ENCODE measurements at places on chromosomes 16 and 17. TPM values are rescaled to one million over a fixed set of nuclear protein-coding genes. Genes with fewer than 3 reads are reported as not detected.

DNA sequence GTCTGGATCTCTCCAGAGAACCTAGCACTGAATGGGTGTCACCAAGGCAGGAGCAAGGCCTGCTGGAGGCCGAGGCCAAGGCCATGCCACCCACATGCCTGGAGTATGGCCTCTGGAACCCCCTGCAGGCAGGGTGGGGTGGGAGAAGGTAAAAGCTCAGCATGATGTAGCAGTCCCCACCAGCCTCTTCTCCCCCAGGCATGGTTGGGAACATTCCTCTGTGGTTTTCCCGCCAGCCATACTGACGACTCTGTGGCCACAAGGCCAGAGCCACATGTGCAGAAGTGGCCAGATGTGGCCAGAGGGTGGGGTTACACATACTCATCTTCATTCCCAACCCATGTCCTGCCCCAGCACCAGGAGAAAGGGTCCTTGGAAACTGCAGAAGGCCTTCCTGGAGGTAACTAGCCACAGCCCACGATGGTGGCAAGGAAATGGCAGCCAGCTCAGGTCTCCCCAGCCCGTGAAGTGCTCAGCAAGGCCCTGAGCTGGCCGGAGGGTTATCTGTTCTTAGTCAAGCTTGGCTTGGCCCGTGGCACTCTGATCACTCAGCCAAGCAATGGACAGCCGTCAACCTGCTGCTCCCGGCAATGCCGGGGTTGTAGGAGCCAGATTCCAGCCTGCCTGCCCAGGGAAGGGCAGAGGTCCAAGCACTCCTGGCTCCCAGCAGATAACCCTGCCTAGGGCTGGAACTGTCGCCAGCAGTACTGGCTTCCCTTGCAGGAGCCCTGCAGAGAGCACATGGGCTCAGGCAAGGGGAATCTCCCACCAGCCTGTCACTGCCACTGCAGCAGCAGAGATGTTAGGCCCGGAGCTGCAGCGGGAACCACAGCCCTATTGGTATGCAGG lies 26.1 kb downstream of the HDAC5 start:
- no peak for DNase-seq

- DNase-seq: no peak
These were observed 3.1 kb upstream of the CPD start for GRCh38 chr17:30375661-30376060.

DNA sequence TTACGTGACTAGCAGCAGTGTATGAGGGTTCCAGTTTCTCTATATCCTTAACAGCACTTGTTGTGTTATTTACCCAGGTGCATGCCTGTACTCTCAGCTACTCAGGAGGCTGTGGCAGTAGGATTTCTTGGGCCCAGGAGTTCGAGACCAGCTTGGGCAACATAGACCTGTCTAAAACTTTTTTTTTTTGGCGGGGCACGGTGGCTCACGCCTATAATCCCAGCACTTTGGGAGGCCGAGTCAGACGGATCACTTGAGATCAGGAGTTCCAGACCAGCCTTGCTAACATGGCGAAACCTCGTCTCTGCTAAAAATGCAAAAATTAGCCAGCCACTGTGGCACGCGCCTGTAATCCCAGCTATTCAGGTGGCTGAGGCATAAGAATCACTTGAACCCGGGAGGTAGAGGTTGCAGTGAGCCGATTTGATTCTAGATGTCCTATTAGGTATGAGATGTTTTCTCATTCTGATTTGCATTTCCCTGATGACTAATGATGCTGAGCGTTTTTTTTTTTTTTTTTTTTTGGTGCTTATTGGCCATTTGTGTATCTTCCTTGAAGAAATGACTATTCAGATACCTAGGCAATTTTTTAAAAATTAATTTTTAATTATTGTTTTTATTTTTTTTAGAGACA lies 13.4 kb downstream of the CASC3 start:
- DNase-seq: no peak

GRCh38 chr17:17509601-17510425 lies 13.6 kb upstream of the RASD1 start:
- DNase-seq: no peak

DNA sequence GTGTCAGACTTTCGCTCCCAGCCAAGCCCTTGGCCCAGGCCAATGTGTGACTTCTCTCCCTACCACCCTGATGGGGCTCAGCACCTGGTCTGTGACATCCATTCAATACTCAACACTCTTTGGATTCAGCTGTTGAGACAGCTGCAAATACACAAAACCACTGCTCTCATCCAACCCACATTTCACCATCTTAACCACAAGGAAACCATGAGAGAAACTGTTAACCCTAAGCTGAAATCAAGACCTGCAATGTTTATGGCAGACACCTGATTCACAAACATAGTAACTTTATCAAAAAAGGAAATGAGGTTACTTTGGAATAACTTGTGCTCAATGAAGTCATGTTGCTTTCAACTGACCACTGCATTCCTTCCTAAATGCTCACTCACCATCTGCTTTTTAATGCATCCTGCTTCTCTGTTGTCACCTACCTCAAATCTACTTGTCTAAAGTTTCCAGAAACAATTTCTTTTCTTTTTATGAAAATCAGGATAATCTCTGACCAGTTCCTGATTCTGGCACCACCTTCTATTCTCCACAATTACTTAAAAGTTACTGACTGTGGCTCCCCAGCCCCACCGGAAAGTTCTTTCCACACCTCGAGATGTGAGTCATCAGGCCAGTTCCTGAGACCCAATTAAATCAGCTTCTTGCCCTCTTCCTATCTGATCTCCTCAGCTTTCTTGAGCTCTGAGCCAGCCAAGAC lies 88.2 kb downstream of the NOG start:
- no peak for DNase-seq

DNA sequence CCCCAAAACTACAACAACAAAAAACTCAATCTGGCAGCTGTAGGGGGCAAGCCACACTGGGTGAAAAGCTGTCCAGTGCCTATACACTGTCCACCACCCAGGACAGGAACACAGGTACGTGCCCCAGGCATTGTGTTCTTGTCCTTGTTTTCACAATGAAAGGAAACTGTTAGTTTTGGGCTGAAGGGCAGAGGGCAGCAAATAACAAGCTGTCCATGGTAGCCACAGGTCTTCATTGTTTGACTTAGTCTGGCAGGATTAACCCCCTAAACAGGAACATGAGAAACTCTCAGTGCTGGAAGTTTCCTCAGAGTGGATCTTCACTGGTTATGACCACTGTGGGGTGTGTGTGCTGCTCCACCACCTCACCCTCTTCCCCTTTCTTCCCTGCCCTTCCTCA lies 224.6 kb upstream of the N4BP1 start:
- DNase-seq: no peak

DNA sequence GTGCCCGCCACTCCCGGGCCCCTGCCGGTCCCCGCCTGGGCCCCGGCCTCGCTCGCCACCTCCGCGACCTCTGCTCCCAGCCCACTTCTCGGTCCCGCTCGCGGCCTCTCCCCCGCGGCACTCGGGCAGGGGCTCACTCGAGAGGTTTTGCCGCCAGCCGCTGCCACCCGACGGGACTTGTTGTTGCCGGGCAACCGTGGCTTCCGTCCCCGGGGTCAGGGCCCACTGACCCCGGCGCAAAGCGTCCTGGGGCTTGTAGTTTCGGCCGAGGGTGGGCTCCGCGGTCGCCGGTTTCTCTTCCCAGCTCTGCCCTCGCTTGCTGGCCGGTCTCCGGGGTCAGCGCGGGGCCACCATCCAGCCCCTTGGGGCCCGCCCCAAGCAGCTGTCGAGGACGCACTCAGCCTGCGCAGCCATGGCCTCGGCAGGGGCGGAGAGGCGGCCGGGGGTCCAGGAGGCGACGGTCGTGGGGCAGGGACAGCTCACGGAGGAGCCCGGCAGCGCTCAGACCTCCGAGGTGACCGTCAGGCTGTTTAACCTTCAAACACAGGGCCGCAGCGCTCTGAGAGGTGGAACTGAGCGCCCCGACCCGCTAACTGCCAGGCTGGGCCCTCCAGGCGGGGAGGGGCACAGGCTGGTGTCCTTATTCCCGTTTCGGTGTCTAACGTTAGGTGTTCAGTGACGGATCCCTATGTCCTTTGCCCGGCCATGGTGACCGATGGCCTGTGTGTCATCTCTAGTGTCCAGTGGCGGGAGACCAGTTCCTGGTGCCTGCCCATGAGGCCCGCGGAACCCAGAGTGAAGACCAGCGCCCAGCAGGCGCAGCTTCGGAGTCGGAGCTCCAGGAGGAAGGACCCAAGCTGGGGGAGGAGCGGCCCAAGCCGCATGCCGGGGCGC lies at the start of the genes C16orf86 and ENKD1:
Gene C16orf86, plus strand, starts transcription at position 256 of the 894 bp plus-strand sequence. Its CDS starts 157 bp downstream, at position 413.
Gene ENKD1, minus strand, starts transcription at position 192 of the 894 bp plus-strand sequence. CDS start 308 bp downstream, outside the sequence.
- DNase-seq: peak; percentile 94

- DNase-seq: no peak
These were observed 17.1 kb downstream of the LIG3 start for GRCh38 chr17:34997355-34997862.

DNA sequence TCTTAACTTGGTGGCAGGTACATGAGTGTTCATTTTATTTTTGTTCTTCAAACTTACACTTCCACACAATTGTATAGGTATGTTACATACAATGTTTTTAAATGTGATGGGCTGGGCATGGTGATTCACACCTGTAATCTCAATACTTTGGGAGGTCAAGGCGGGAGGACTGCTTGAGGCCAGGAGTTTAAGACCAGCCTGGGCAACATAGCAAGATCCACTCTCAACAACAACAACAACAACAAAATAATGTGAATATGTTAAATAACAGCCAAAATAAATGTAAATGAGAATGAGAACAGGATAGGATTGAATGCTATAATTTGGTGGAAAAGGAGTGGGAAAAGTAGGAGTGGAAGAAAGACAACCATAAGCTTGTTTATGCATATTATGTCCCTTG lies 2.6 kb downstream of the NSMCE1 start:
- DNase-seq: no peak

DNA sequence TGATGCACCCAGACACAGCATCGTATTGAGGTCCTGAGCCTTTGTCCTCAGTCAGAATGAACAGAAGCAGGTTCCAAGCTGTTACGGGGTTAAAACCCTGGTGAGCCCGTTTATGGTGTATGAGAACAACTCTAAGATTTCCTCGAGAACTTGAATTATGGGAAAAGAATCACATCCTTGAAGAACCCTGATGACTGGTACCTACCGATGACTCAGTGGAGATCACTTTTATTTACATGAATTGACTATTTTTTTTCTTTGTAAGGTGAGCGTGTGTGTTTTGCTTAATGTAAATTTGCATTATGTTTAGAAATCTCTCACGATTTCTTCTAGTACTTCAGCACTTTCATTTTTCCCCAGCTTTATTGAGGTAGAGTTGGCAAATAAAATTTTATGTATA lies 3.3 kb upstream of the KRTAP4-4 start:
- no peak for DNase-seq

GRCh38 chr17:48544349-48545021 lies 424 bp downstream of the HOXB2 start:
- peak; percentile 81 for DNase-seq

DNA sequence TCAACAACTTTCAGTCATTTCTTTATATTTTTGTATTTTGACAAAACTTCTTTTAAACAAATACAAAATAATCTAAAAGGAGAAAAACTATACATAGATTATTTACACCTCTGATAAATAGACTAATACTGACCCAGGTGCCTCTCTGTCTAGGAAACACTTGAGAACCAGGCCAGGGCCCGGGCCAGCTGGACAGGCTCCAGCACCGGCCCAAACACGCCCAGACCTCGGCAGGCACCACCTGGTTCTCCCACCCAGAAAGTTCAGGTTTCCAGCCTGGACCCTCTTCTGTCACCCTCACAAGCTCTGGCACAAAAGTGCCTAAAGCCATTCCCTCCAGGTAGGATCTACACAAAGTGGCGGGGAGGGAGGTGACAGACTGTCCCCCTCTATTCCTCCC lies 97.0 kb upstream of the DNAH17 start:
- DNase-seq: peak; percentile 66

DNA sequence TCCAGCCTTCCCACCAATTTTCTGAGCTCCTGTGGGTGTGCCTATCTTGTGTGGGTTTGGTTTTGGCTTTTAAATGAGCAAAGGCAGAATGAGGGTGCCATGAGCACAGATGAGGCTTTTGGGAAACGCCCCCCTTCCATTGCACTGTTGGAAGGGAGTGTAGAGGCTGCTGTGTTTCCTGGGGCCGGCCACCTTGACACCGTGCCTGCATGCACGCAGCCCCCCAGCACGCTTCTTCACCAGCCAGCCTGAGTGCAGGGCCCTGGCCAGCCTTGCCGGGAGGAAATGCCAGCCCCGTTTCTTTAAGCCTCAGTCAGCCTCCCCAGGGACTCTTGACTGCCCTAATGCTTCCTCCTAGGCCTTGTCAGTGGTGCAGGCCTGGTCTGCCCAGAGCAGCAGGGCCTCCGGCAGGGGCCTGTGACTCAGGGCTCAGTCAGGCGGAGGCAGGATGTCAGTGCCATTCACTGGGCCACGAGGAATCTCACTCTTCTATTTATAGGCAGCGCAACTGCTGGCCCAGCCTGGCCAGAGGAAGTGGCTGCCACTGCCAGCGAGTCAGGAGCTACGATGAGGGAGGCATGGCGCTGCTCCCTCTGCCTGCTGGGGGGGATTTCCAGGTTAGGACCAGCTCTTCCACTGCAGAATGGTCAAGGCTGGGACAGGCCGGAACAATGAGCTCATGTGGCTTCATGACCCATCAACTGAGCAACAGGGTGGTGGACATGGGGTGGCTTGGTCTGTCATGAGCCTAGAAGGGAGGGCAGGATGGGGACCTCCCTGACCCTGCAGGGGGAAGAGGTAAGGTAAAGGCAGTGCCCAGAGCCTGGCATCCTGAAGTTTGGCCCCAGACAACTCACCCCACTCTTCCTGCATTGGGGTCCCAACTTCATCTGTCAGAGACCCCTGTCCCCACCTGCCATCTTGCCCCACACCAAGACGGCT lies 205.2 kb downstream of the RAB11FIP4 start:
- peak; percentile 80 for DNase-seq

GRCh38 chr16:15575293-15576049 lies 67.5 kb downstream of the MARF1 start:
- DNase-seq: no peak

GRCh38 chr17:63525190-63525946 lies 2.2 kb downstream of the KCNH6 start:
- no peak for DNase-seq

- no peak for DNase-seq
These were observed 31.8 kb downstream of the ANKRD11 start for GRCh38 chr16:89458551-89458950.

GRCh38 chr17:73323409-73324159 lies 11.8 kb upstream of the CDC42EP4 start:
- DNase-seq: no peak

- no peak for DNase-seq
These were observed 65.4 kb downstream of the WWP2 start for GRCh38 chr16:69827524-69827923.

- no peak for DNase-seq
These were observed 608.6 kb upstream of the EEF2KMT start for GRCh38 chr16:5706211-5706610.

- DNase-seq: peak; percentile 91
These were observed 70.8 kb upstream of the TNRC6C start for GRCh38 chr17:77887464-77888241.

- DNase-seq: no peak
These were observed 19.0 kb downstream of the C16orf96 start for GRCh38 chr16:4574919-4575705.

Gene CACNG1
- total RNA-seq: not detected

Gene TBC1D3G
- total RNA-seq: not detected

Gene GNG13
- not detected for total RNA-seq

Gene TMC8
- total RNA-seq: 26.6 TPM

Gene KIF2B
- total RNA-seq: not detected

Gene KRT32
- total RNA-seq: not detected

Data from upper lobe of right lung (tissue), 1 donor.